Gastroesophageal sphincter (tissue), 4 donors: ENCODE measurements at places on chromosomes 13 and 19. TPM values are rescaled to one million over a fixed set of nuclear protein-coding genes. Genes with fewer than 3 reads are reported as not detected.

Gene PROSER3
- 14.8 TPM for total RNA-seq

Gene IL12RB1
- 1.7 TPM for total RNA-seq

Gene PCDH9
- total RNA-seq, result 52.9 TPM

DNA sequence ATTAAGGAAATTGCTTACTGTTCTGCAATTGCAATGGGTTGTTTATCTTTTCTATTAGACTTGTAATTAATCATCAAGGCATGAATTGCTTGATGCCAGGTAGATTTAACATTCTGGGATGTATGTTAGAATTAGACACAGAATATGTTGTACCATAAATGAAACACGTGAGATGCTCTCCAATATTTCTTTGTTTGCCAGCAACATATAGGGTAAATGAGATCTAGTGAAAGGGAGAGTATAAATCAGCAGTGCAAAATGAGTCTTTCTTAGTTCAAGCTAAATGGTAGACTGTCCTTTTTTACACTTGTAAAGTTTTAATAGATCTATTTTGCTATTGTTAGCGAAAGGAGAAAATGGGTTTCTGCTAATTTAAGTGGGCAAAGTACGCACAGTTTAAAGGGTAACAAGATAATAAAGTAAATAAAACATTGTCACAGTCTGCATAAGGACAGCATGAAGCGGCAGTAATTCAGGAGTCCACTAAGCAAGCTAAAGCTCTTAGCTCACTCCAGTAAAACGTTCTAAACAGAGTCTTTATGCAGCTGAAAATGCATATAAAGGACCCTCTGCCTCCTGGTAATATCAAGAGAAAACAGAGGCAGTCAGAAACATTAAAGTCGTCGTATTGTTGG, 1137.1 kb downstream of the OLFM4 start:
- ATAC-seq, result no peak

GRCh38 chr13:85528491-85529217, 270.6 kb downstream of the SLITRK6 start:
- peak; percentile 57 for ATAC-seq

Gene ANGPTL8
- total RNA-seq, result not detected

- no peak for ATAC-seq
Observed at GRCh38 chr19:6457958-6458694, 1.5 kb downstream of the SLC25A23 start.

Gene ZNF560
- not detected for total RNA-seq

DNA sequence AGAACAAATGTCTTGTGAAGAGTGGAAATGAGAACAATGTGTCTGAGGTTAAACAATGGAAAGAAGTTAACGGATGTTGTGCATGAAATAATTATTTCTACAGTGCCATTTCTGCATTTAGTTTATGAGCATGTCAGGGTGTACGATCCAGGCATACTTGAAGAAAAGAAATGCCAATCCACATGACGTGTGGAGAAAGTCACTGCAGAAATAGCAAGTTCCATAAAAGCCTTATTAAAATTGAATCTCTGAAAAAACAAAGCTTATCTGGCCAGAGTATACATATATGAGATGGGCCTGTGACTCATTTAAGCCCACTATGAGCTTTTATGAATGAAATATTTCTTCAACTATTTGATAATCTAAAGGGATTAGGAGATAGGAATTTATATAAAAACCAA, 426.1 kb downstream of the EFNB2 start:
- ATAC-seq, result no peak

DNA sequence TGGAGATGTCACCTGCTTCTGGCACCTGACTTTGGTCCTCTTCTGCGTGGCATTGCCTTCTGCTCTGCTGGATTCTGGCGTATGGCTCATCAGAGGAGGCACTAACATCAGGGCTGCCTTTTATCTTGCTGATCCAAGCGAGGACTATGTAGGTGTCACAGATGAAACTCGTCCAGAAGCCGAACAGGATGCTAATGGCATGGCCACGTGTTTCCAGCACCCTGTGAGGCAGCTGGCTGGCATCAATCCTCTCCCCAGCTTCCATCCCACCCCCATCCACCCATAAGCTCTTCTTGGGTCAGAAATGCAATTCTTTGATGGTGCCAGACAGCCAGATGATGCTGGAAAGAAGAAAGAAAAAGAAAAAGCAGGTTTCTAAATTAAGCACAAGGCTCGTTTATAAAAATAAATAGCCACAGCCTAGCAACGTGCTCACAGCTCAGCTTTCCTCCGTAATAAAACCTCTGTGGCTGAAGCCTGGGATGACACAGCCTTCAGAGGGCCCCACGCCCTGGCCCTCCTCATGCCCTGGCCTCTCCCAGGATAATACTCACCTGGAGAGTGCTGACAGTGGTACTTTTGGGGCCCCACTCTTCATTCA, 212.9 kb upstream of the SERP2 start:
- ATAC-seq, result peak; percentile 56
